ENCODE measurements at places on chromosomes 12 and 14.
A peak's percentile ranks its signal among the peaks of the same experiment; 100 is the strongest.

- DNase-seq, result no peak
Observed at GRCh38 chr14:77120771-77121743, 20.5 kb downstream of the ZDHHC22 start.

GRCh38 chr12:49540229-49541139, 1.7 kb downstream of the KCNH3 start:
- DNase-seq, result no peak

- peak; percentile 93 for DNase-seq
Observed at GRCh38 chr12:65867394-65867793, 43.1 kb downstream of the HMGA2 start.

DNA sequence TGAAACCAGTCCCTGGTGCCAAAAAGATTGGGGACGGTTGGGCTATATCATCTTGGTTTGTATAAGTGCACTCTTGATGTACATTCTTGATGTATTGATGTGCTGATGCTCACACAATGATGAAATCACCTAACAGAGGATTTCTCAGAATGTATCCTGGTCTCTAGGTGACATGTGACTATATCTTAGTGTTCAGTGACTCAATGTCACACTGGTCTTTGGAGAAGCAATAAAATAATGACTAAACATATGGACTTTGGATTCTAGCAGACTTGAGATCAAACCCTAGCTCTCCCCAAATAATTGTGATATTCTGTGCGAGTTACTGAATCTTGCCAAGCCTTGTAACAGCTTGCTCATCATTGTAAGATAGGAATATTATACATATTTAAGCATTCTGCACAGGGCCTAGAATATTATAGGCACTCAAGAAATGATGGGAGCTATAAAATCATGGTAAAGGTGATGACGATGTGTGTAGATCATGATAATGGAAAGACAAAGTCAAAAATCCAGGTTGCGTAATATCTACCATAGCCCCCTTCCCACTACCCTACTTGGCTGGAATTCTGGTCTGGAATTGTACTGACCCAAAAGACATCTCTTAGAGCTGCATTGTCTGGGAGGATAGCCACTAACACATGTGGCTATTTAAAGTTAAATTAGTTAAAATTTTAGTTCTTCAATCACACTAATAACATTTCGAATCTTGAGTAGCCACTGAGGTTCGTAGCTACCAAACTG, 117.6 kb upstream of the PWP1 start:
- no peak for DNase-seq

- no peak for DNase-seq
Observed at GRCh38 chr14:56212521-56212920, 94.3 kb downstream of the PELI2 start.
